Stimulated activated CD8-positive, alpha-beta memory T cell treated with anti-CD3 and anti-CD28 coated beads, Interleukin-15, amount 100 ng/mL, for 24 hours (primary cell): ENCODE measurements at places on chromosomes 2 and 18.

DNA sequence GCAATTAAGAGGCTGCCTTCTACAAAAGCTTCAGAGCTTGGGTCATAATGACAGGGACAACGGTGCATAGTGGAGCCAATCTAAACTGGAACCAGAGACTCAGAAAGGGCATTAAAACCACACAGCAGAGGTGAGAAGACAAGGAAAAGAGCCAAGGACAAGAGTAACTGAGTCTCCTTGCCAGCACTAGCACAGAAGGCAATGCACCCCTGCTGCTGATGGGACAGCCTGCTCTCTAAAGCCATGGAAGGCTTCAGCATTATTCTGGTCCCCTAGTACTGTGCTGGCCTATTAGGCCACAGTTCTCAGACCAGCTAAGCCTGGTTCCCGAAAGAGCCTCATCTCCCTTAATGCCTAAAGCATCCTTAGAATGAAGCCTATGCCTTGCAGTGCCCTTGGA is 15.5 kb downstream of the MYO5B start:
- no peak for DNase-seq

DNA sequence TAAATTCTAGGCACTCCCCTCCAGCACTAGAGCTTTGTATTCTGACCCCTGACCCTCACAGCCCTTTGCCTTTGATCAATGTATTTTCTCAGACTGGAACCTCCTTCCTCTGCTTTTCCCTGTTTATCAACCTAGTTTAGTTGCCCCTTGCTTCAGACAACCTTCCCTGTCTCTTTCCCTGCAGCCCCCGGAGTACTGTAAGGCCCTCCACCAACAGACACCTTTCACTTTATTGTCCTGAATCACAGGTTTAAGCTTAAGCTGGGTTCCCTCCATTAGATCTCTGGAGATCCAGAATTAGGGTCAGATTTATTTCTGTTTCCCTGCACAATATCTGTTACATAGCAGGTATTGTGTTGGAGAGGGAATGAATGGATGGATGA is 140.2 kb downstream of the DDX1 start:
- no peak for DNase-seq

- no peak for DNase-seq
Observed at GRCh38 chr2:58638256-58638805, 397.2 kb upstream of the FANCL start.

GRCh38 chr18:72542984-72543356 is 1.2 kb downstream of the CBLN2 start:
- no peak for DNase-seq

- DNase-seq: no peak
Observed at GRCh38 chr2:236078297-236079255, 89.6 kb downstream of the GBX2 start.

DNA sequence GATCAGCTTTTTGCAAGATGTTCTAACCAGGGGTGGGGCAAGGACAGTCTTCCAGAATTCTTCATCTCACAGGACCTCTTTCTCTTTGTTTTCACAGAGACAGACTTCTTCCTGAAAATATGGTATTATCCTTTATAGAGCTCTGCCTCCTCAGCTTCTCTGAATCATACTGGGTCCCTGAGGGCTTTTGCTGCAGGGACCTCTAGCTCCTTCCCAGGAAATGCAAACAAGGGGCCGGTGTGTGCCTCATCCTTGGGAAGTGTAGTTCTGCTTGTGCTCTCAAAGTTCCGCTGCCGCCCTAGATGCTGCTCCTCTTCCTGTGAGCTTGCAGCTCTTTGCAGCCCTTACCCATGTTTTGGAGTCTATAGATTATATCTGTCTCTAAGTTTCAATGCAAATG is 99.5 kb upstream of the NPAS2 start:
- DNase-seq: no peak

- DNase-seq: no peak
Observed at GRCh38 chr2:39837856-39838453, 58.9 kb upstream of the THUMPD2 start.

- DNase-seq: no peak
Observed at GRCh38 chr2:120740375-120740764, 4.7 kb downstream of the GLI2 start.

DNA sequence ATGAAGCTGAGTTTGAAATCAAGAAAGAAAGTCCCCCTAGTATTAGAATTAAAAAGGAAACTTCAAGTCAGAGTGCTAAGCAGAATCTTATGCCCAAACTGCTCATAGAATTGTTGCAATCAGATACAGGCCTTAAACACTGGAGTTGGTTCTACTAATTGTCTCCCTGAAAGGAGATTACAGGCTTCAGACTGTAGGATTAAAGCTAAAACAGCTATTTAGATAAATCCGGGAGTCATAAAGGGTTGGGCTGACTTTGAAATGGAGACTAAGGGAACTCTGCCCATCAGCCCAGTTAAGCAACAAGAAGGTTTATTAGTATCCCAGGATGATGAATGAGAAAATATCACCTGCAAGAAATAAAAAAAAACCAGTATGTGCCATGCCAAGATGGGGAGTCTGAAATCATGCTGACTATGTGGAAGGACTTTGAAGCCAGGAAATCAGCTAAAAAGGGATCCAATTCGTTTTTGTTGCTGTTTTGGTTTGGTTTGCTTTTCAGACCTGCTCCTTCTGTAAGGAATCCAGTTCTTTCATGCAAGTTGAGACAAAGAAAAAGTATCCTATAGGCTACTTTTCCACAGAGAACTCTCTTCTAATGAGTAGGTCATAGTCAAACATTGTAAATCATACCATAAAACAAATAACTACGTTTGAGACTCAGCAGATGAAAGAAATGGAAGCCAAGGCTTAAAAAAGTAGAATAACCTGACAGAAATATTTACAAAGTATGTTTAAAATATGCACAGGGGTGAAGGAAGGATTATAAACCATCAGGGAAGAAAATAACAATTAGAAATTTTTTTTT is 37.6 kb upstream of the MSTN start:
- no peak for DNase-seq

GRCh38 chr2:227908266-227909054 is 37.0 kb downstream of the DAW1 start:
- DNase-seq: no peak
